ENCODE measurements at places on chromosomes 5 and 9.

DNA sequence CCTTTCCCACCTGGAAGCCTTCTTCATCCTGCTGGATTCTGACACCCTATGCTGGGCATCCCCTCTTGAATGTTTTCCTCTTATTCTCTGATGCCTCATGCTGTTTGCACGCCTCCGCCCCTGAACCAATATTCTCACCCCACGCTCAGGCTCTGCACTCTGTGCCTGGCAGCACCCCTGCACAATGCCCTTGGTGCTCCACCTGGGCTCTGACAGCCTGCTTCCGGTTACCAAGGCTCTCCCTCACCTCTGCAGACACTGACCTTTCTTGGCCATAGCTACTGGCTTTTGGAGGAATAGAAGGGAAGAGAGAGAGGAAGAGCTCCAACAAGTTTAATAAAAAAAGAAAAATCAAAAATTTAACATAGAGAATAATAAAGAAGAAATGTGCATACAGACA lies 108.7 kb upstream of the SHB start:
- ATAC-seq = no peak

DNA sequence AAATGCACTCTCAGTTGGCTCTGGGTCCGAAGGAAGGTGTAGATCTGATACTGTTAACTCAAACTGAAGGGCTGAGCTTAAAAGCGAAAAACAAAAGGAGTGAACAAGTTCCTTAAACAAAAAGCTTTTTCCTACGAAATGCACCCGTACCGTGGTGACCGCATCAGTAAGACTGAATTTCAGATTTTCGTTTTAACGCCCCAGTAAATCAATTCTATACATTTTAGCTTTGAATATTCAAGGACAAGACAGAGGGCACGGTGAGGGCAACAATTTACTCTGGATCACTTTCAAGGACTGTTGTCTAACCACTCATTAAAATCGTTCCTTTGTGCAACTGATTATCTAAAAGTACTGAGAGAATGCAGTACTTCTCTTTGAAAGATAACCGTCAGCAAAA lies 1.9 kb downstream of the HOMER1 start:
- ATAC-seq = no peak

DNA sequence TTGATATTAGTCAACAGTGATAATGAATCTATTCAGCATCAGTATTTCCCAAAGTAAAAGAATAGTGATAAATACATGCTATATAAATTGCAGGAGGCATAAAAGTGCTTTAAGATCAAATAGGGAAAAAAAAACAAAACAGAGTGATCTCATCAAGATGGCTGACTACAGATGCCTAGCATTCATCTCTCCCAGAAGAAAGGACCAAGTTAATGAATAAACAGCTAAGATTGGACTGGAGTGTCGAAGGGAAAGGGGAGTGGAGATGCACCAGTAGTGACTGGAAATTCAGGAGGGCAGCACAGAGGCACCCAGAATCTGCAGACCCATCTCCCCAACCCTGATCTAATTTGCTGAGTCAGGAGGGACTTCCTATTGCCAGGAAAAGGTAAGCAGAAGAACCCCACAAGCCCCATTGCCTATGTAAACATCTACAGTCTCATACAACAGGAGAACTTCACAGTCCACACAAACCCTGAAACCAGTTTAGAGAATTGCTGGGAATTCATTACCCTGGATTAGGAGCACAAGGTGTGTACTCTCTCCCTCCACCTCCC lies 699.4 kb downstream of the PTPRD start:
- no peak for ATAC-seq

GRCh38 chr9:8183618-8184017 lies 384.0 kb upstream of the DMAC1 start:
- no peak for ATAC-seq

DNA sequence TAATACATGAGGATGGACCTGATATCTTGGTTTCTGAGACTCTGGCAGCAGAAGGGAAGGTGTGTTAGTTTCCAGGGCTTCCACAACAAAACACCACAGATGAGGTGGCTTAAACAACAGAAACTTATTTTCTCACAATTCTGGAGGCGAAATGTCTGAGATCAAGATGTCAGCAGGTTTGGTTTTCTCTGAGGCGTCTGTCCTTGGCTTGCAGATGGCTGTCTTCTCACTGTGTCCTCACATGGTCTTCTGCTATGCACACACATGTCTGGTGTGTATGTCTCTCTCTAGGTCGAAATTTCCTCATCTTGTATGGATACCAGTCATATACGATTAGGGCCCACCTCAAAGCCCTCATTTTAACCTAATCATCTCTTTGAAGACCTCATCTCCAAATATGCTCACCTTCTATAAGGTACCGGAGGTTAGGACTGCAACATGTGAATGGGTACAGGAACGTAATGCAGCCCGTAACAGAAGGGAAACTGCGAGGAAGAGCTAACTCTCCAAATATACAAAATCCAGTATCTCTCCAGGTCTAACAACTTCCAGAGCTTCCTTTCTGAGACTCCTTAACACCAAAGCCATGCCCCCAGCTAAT lies 139.8 kb upstream of the SMARCA2 start:
- no peak for ATAC-seq

DNA sequence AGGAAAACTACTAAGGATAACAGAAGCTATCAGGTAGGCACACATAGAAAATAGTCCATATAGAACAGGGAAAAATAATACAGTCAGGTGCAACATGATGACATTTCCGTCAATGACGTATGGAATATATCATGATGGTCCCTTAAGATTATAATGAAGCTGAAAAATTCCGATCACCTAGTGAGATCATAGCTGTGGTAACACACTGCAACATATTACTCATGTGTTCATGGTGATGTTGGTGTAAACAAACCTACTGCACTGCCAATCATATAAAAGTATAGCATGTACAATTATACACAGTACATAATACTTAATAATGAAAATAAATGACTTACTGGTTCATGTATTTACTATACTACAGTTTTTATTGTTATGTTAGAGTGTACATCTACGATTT lies 60.0 kb downstream of the MEGF9 start:
- ATAC-seq = no peak

DNA sequence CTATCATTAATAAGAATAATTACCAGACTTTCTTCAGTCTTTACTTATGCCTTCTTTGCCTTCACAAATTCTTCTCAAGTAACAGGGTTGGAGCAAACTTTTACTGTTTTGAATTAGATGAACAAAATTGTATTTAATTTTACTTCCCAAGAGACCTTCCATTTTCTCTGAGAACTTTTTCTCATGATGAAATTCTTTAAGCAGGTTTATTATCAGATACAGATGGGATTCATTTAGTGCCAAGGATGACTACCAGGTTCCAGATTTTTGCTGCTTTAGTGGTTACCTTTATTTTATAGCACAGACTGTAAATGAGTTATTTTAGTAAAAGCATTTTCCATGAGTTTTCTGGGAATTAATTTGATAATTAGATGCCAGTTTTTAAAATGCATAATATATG lies 125.1 kb downstream of the GDNF start:
- 0 out of 3 replicates have a peak, but pooled peaks have one; percentile 6 for ATAC-seq

GRCh38 chr9:136673088-136673974 lies 10.6 kb downstream of the EGFL7 start:
- no peak for ATAC-seq

DNA sequence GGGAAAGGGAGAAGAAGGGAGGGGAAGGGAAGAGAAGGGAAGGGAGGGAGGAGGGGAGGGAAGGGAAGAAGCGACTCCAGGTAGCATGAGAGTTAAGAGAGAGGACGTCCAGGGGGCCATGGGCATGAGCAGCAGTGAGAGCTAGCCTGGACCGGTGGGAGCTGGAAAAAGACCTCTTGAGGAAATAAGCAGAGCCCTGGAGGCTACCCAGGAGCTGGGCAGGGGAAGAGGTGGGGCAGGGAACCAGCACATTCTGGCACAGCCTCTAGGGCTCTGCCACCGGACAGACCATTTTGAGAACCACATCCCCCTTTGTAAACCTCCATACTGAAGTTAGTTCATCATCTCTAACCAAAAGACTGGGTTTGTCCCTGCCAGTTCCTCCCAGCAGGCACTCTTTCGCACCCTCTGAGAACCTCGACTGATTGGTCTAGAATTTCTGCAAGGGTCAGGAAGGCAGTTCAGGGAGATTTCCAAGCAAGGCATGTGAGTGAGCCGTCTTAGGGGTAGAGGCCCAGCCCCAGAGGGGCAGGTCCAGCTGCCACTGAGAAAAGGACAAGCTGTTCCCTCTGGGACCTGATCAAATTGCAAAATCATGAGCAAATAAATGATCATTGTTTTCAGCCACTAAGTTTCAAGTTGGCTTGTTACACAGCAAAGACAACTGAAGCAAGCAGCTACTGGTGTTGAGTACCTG lies 11.6 kb downstream of the NAIF1 start:
- ATAC-seq = no peak
